ENCODE measurements at places on chromosomes 13 and 19. TPM values are rescaled to one million over a fixed set of nuclear protein-coding genes. Genes with fewer than 3 reads are reported as not detected.

- no peak for DNase-seq
Observed at GRCh38 chr19:38329651-38330050, 6.0 kb upstream of the CATSPERG start.

- DNase-seq = peak; percentile 82
Observed at GRCh38 chr19:47324502-47324901, 7.5 kb upstream of the C5AR2 start.

DNA sequence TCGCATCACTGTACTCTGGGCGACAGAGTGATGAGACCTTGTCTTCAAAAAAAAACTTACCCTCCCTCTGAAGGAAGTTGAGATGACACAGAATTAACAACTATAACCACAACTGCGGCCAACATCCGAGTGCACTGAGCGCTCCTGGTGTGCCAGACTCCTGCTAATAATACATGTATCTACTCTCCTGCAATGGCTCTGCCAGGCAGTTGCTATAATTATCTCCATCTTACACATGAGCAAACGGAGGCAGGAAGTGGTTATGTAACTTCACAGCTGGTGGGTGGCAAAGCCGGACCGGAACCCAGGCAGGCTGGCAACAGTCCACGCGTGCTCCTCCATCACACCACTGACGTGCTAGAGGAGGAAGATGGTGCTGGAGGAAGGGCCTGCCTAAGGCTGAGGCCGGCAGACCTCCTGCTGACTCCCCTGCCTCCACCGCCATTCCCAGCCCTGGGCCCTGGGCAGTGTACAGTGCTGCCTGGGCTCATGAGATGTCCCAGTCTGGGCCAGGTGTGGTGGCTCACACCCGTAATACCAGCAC, 12.6 kb downstream of the XRCC1 start:
- DNase-seq = peak; percentile 90

GRCh38 chr19:47797996-47798903, 6.1 kb downstream of the TPRX1 start:
- no peak for DNase-seq

GRCh38 chr19:40974633-40975037, 16.4 kb upstream of the CYP2B6 start:
- peak; percentile 77 for DNase-seq

DNA sequence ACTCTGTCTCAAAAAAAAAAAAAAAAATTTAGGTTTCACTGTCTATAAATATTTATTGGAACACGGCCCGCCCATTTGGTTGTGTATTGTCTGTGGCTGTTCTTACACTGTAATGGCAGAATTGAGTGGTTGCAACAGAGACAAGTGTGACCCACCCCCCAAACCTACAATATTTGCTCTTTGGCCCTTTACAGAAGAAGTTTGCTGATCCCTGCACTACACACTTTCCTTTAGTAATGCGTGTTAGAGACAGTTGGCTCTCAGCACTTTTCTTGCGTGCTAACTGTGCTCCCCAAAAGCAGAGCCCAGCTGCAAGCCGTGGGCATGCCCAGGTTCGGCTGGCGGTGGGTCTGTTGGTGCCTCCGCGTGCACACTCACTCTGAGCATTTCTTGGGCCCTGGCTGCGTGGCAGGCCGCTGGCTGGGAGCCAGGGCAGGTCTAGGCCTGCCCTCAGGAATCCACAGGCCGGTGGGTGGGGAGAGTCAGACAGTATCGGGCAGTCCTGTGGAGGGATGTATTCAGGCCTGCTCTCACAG, 72.6 kb downstream of the SIPA1L3 start:
- DNase-seq = peak; percentile 46

DHPS gene
- total RNA-seq = 50.1 TPM

SRRM5 gene
- total RNA-seq = 0.51 TPM

MBOAT7 gene
- 31.3 TPM for total RNA-seq

Measured in aorta (tissue), 5 donors.